ENCODE measurements at places on chromosomes 6 and 20. TPM values are rescaled to one million over a fixed set of nuclear protein-coding genes. Genes with fewer than 3 reads are reported as not detected.
A peak's percentile ranks its signal among the peaks of the same experiment; 100 is the strongest.

DNA sequence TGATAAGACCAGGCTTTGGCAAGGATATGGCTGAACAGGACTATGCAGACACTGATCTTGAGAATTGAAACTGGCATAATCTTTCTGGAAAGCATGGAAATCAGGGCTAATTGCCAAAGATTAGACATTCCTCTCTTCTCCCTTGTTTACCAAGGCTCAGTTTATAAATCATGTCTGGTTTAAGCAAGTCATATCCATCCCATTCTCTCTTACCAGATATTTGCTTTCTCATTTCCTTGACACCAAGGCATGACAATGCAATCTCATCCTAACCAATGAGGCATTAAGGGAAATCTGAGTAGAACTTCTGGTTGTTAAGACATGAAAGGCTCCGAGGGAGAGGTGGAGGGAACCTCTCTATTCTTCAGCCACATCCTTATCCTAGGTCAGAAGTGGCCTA, 110.3 kb upstream of the CEP85L start:
- DNase-seq: no peak

DNA sequence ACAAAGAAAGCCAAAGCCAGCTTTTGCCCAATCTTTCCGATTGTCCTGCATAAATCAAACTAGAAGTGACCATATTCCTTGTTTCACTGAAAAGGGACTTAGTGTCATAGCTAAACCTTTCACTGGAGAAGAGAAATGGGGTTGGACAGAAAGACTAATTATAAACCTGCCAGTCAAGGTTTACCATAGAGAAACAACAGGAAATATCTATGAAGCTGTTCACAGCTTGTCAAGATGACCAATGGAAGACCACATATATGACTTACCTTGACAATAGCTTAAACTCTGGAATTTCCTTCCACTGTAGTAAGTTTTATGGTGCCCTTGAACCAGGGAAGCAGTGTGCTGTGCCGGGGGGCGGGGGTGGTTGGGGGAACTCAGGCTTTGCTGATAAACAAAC, 107.7 kb upstream of the PHACTR1 start:
- DNase-seq: peak; percentile 28

GRCh38 chr6:6884193-6884627, 223.6 kb upstream of the RREB1 start:
- no peak for DNase-seq

DNA sequence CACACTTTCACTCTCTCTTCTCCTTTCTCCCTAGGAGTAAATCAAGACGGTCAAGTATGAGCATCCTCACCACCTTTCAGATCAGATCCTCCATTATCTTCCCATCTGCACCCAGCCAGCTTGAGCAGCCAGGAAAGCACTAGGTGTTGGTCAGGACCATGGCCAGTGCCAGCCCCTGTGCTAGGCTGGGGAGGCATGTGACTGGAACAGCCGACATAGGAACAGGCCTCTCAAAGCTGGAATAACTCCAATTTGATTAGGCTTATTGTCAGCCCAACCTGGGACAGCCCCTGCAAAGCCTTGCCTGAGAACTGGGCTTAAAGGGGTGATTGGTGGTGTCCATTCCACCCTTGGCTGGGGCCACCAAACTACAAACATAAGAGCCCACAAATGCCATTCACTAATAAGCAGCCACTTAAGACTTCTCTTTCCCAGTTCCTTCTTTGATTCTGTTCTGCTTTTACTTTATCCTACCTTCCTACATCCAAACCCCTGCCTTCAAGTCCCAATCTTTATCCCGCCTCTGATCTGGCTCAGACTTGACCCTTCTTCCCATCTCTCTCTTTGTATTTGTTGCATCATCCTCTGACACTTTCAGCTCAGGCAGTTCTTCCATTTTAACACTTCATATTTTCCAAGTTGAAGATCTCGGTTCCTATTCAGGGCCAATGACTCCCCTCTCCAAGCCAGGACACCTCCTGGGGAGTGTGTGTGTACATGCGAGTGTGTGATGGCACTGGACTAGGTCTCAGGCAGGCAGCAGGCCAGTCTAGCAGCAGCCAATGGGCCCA, 4.5 kb upstream of the TREM2 start:
- peak; percentile 45 for DNase-seq

TFAP2D gene
- not detected for total RNA-seq

GRCh38 chr6:156741287-156742073, 35.7 kb upstream of the ARID1B start:
- DNase-seq: no peak

KCNB1 gene
- under 0.01 TPM for total RNA-seq

PLEKHG1 gene
- 17.2 TPM for total RNA-seq

FBXO9 gene
- 25.2 TPM for total RNA-seq

CLPSL1 gene
- not detected for total RNA-seq

CALHM5 gene
- total RNA-seq: 1.5 TPM

DNA sequence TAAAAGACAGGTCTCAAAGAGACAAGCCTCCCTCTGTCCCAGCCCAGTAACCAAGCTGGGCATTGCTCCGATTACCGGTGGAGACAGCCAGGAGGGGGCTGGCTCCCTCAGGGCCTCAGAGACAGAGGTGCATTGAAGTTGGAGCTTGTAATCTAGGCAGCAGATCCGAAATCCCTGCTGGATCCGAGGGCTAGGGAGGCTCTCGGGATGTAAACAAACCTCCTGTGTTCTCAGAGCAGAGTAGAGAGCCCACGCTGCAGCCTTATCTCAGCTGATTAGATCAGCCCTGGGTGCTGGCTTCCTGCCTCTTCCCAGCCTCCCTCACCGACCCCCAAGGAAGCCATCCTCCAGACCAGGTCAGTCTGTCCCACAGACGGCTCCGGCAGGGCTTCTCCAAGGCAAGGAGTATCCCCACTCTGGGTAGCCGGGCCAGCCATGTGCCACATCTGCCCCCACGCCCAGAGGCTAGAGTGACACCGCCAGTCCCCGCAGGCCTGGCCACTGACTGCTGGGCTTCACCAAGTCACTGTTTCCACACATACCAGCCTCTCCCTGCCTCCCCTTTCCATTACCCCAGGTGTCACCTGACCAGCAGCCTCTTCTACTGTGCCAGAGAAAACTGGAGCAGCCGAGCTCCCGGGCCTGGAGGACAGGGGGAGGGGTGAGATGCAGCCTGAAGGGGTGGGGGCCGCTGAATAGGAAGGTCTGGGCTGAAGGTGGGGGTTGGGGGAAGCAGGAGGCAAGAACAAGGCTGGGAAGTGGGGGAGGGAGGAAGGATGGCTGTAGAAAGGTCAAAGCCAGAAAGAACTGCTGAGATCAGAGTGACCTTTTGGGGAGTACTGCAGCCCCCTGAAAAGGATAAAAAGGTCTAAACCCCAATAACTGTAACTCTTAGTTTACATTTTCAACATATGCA, 6.0 kb downstream of the SDC4 start:
- DNase-seq: peak; percentile 95

DNA sequence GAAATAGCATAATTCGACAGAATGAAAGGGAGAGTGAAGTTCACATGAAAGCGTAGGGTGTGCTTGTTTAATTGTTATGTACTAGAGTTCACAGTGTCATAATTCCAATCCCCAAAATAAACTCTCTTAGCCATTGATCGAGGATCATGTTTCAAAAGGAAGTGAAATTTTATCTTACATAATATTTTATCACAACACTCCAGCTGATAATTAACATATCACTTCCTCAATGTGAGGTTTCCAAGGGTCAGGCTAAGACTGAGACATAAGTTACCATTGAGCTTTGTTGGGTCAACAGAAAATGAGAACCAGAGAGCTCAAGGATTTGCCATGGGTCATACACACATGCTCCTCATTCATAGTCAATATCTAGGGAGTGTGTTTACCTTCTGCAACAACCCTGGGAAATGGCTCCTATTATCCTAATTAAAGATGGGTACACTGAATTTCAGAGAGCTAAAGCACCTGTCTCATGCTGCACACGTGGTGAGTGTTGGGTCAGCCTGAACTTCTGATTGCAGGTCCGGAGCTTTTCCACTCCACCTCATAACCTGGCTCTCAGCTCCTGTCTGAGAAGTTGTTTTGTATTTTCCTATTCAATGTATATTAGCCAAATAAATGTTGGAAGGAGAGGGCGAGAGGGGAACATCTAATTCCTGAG, 3.0 kb downstream of the GSTA2 start:
- DNase-seq: no peak

SOBP gene
- 0.20 TPM for total RNA-seq

- no peak for DNase-seq
These were observed 401.1 kb downstream of the SAMD5 start for GRCh38 chr6:147909640-147910039.

SMLR1 gene
- total RNA-seq: not detected

DNA sequence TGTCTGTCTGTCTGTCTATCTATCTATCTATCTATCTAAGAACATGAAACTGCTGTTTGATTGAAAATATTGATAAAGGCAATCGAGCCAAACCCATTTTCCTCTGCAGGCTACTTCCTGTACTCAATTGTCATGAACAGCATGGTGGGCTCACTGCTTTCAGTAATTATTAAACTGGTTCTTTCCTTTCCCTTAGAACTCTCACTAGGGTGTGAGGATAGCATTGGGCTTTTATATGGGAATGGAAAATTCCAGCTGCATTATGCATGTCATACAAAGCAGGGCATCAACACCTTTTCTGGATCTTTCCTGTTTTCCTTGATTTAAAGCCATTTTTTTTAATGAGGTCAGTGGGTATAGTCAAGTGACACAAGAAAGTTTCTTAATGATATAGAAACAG, 161.0 kb upstream of the SYNCRIP start:
- DNase-seq: no peak

MYCT1 gene
- total RNA-seq: 256 TPM

- no peak for DNase-seq
These were observed 4.6 kb upstream of the NKX2-2 start for GRCh38 chr20:21518292-21518991.

NKAPL gene
- total RNA-seq: 0.22 TPM

ID4 gene
- 0.60 TPM for total RNA-seq

DNA sequence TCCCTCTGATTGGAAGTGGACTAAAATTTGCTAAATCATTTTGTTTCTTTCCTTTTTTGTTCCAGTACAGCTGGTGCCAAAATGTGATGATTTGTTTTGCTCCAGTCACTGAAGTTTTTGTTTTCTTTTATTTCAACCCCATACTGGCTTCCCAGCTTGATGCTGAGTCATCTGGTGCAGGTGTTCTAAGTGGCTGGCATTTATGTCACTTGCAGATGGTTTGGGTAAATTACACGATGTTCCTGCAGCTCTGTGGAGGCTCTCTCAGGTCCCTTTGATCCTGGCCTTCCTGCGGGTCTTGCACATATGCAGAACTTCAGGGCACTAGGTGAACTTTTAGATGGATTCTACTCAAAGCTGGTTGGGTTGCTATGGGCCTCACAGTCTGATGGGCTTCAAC, 577.7 kb downstream of the HAO1 start:
- DNase-seq: no peak

- DNase-seq: no peak
These were observed 348.9 kb upstream of the ZFP64 start for GRCh38 chr20:52540509-52540908.

- DNase-seq: no peak
These were observed 113.2 kb downstream of the MAFB start for GRCh38 chr20:40575851-40576250.

GRCh38 chr6:101118136-101118396, 236.9 kb upstream of the ASCC3 start:
- DNase-seq: no peak

DNA sequence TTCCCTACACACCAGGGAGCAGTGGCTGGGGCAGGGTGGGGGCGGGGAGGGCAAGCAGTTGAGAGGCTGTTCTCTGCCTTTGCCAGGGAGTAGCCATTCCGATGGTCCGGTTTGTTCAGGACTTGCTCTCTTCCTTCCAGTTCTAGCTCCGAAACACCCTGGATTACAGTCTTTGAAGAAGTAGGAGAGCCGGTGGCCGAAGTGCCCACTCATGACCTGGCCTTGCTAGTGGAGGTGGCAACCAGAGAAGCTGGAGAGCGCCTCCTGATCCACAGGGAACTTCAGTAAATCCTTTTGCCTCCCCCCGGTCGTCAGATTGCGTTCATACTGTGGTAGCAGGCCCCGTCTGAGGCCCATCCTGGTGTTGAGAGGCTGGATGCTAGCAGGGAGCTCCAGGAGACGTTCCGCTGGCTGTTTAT, 92.8 kb downstream of the ARID1B start:
- DNase-seq: no peak

DNA sequence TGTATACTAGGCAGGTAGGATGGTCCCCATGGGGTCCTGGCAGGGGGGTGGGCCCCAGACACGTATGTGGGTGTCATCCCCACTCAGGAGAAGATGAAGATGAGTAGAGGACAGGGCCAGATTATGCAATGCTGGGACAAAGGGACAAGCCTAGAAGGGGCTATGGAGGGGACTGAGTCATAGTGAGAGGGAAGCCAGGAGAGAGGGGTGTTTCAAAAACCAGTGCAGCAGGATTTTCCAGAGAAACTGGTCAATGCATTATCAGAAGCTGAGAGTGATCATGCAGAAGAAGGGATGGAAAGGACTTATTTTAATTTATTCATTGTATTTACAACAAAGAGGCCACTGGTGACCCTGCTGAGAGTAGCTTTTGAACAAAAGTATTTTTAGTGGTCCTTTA, 74.0 kb downstream of the PPP1R3G start:
- no peak for DNase-seq

GRCh38 chr6:128521282-128521632, 858 bp upstream of the PTPRK start:
- no peak for DNase-seq

BANF2 gene
- not detected for total RNA-seq

DNA sequence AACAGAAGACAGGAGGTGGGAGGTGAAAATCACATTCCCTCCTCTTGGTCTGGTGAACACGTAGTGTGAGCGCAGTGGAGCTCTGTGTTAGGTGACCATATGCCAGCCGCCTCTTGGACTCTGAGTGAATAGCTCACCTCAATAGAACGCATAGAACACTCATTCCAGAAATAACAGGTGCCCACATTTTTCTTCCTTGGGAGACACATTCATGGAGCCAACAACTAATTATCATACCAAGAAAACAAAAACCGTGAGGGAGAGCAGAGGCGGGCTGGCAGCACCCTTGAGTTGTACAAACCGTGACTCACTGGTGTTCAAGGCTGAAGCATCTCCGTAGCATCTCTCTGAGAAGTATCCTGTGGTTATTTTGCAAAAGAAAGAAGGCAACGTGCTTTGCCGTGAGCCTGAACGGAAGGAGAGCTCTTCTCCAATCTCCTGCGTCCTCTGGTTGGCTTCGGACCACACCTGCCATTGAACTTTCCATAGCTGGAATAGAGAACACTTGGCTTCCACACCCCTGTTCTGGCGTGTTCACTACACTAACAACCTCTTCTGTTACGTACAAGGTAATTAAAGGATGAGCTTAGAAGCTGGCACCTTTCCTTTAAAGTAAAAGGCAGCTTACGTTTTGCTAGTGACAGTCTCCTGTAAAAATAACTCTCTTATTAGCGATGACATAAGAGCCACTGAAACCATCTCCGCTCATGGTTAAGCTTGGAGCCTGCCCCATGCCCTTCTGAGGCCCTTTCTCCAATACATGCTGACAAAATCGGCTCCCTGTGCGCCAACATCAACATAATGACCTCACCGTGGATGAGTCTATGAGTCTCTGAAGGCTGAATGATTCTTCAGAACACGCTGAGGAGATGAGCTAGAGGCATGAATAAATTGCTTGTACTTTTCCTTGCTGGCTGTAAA, 30.2 kb upstream of the SGK1 start:
- peak; percentile 73 for DNase-seq

CRIP3 gene
- not detected for total RNA-seq

Measured in lung microvascular endothelial cell (primary cell).